Cortex of kidney (tissue), 1 donor: ENCODE measurements at places on chromosomes 7 and 10.

DNA sequence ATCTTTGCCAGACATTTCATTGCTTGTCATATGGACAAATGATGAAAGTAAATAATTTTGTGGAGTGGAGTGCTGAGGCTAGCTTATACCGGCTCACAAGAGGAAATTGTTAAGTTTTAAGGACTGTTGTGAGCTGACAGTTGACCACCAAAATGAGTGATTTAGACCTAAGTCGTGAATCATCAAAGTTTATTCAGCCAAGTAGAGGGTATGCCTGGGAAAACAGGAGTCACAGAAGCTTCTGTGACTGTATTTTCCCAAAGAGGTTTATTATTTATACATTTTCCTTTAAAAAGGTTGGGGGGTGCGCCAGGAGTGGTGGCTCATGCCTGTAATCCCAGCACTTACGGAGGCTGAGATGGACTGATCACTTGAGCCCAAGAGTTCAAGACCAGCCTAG is 21.8 kb downstream of the MRPS24 start:
- no peak for DNase-seq

DNA sequence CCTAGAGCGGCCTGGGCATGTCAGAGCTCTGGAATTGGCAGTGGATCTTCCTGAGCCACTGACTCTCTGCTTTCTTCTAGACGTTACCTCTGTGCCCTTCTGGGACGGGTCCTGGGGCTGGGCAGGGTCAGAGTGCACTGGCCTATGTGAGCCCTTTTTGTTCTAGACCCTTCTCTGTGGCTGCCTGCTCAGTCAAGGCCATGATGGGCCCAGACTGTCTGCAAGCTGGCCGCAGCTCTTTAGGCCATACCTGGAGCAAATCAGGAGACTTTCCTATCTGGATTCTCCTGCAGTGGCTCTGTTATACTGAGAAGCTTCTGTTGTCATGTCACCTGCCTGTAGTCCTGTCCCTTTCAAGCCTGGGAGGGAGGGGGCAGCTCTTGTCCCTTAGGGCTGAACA is 70.1 kb downstream of the ADCY1 start:
- DNase-seq, result no peak

GRCh38 chr7:48421357-48421756 is 250.1 kb downstream of the ABCA13 start:
- no peak for DNase-seq

DNA sequence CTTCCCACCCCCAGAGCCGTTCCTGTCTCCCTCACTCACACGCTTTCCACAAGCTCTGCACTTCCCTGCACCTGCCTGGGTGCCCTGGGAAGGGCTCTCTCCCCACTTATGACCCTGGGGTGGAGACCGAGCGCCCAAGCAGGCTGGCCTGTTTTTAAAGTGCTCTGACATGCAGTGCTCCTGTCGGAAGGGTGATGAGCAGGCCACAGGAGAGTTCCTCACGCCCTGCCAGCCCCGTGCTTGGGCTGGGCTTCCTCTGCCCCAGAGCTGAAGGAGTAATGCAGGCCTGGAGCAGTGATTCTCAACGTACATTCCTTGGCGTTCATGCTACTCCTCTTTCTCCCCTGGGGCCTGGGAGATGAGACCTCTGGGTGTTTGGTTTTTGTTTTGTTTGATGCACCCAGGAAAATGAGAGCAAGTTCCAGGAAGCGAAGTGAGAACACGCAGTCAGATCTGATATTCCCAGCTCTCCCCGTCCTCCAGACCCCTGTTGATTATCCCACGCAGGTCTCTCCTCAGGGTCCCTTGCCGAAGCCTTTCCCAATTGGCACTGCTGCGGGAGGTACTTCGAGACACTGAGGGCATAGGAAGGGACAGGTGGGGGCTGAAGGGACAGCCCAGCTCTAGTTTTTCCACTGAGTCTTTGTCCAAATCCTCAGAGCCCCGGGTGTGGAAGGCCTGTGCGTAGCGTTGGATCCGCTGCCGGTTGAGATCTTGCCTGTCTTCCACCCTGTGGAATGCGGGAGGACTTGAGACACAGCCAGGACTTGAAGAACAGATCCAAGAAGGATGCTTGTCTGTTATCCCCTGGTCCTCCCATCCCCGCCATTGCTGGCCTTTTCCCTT is 14.1 kb downstream of the TRPV6 start:
- no peak for DNase-seq

GRCh38 chr7:14837216-14837615 is 65.3 kb downstream of the DGKB start:
- DNase-seq, result no peak

GRCh38 chr7:44498230-44498954 is 7.9 kb upstream of the NUDCD3 start:
- no peak for DNase-seq

GRCh38 chr10:110203500-110204455 is 3.6 kb upstream of the MXI1 start:
- no peak for DNase-seq

DNA sequence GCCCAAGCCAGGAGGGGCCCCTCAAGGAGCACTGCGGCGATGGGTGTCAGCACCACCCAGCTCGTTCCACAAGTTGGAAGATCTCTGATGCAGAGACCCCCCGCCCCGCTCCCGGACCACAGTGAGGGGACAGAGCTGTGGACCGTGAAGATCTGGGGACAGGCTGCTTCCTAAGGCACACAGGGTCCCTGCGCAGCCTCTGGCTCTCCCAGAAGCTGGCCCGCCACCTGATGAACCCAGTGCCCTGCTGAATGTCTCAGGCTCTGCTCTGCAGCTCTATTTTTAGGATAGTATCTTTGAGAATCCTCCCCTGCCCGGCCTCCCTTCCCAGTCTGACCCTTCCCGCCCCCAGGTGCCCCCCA is 29.7 kb downstream of the GBX1 start:
- no peak for DNase-seq

DNA sequence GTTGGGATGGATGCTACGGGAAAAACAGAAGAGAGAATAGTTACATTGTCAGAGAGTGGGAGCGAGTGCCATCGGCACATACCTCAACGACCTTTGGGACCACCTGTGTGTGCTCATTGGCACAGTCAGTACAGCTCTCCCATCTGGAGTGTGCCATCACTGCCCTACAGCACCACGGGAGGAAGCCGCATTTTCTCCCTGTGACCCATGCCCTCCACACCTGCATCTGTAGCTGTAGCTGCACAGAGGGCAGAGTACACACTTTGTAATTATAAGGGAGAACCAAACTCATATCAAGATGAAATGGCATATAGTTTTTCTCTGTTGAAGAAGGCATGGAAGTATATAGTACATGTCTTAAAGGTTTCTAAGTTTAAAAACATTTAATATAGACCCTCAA is 207.4 kb downstream of the LHFPL3 start:
- no peak for DNase-seq

DNA sequence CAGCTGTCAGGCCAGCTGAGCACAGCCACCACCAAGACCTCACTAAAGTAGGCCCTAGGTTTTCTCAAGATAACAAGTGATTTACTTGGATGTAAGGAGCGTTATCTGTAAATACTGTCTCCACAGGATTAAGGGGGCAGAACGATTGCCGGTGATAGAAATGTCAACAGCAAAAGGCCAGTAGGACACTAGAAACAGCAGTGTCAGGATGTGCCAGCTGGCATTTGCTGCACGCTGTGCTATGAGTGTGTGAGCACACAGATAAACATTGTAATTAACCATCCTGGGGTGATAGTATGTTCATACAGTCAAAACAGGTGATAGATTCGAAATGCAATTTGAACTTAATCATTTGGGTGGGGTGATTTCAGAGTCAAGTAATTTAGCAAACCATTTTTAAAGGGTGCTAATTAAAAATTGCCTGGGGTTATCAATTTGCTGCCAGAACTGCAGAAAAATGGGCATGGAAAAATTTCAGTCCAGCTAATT is 36.3 kb upstream of the NOBOX start:
- DNase-seq, result no peak

DNA sequence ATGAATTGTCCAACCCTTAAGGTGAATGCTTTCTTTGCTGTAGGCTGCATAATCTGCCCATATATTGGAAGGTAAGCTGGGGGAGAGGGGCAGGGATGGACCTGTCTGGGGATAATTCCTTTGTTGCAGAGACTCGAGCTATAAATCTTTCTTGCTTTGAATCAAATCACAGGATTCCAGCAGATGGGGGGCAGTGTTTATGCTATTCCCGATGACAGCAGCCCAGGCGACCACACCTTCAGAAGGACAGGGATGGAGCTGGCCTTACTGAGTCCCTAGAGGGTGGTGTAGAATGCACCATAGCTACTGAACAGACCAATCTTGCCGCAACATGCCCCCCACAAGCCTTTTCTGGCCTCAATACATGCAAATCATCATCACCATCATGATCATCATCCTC is 2.5 kb downstream of the PODXL start:
- DNase-seq, result no peak

DNA sequence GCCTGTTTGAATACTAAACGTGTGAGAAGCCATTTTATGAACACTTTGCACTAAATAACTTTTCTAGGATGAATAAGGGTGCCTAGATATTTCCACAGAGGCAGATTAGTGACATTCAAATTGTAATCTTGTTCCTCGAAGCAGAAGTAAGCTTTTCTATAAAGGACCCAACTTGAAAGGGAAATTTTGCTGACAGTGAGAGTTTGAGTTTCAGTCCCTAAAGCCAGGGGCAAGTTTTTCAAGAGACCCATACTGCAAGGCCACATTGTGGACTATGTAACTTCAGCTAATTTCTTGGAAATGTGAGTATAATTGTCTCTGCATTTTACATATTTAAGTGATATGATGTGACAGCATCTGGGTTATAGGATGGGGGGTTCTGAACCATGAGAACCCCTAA is 387.2 kb upstream of the ETV1 start:
- no peak for DNase-seq

DNA sequence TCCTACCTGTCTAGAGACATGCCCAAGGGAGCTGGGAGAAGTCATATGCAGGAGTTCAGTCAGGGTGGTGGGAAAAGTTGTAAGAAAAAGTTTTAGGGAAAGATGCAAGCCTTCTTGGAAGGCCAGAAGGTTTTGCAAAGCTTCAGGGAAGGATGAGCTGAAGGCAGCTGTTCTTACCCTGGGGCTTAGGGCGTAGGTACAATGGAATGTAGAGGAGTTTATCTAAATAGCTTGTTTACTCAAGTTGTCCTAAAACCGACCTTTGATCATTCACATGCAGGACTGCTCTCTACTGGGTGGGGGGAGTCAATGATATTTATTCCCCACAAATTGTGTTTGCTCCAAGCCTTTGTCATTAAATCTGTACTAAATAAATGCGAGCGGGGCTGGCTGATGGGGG is 277.0 kb downstream of the CRPPA start:
- no peak for DNase-seq

DNA sequence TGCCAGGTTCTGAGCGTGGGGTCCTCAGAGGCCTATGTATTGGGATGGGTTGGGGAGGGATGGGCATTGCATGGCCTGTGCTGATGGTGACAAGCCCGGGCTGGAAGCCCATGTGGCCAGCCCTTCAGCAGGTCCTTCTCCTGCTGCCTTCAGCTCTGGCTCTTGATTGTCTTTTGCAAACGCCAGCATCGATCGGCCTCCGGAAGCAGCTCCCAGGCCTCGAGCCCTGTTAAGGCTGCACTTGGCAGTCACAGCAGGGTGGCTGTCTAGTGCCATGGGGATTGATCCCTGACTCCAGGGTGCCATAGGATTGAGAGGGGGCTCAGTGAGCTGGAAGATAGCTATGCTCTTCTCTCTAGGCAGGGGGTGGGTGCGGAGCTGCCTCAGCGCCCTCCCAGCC is 51.4 kb downstream of the CDH23 start:
- DNase-seq, result no peak

DNA sequence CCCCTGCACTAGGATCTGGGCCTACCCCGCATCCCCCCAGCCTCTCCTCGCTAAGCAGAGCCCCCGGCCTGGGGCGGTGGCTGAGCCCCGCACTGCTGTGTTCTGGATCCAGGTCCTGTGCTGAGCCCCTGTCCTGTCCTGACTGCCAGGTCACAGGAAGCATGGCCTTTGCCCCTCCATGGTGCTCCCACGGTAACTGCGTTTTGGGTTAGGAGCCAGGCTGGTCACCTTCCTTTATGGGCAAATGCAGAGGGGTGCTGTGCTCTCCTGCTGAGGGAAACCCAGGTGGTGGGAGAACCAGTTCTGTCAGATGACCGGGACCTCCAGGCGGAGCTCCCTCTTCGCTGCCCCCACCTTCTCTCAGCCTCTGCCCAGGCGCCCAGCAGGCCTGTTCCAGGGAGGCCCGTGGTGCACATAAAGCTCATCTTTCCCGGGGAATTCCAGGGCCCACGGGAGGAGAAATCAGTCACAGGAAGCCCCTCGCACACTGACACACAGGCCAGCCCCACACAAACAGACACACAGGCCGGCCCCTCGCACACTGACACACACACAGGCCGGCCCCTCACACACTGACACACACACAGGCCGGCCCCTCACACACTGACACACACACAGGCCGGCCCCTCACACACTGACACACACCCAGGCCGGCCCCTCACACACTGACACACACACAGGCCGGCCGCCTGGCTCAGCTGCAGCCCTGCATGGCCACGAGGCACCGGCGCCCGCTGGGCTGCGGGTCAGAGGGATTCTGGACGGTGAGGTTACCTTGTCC is 75.6 kb downstream of the CFAP46 start:
- DNase-seq, result no peak

DNA sequence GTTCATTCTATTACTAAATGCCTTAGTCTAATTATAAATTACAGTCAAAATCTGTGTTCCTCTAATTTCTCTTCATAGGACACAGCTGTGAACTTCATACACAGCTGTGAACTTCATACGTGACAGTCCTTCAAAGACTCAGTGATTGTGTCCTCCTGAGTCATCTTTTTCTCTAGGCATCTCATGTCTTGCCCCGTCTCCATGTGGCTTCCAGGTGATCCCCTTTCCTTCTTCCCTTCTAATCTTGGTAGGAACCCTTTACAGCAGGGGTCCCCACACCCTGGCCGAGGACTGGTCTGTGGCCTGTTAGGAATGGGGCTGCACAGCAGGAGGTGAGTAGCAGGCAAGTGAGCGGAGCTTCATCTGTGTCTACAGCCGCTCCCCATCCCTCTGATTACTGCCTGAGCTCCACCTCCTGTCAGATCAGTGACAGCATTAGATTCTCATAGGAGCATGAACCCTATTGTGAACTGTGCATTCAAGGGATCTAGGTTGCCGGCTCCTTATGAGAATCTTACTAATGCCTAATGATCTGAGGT is 14.0 kb upstream of the EIF5AL1 start:
- DNase-seq, result no peak

- no peak for DNase-seq
Measured at GRCh38 chr7:5528815-5529442, 105.3 kb upstream of the TNRC18 start.

- no peak for DNase-seq
Measured at GRCh38 chr10:2856598-2856997, 210.8 kb upstream of the PFKP start.

- DNase-seq, result no peak
Measured at GRCh38 chr7:21934808-21935207, 10.9 kb downstream of the CDCA7L start.

- DNase-seq, result no peak
Measured at GRCh38 chr10:95770084-95770720, 14.2 kb downstream of the ENTPD1 start.

DNA sequence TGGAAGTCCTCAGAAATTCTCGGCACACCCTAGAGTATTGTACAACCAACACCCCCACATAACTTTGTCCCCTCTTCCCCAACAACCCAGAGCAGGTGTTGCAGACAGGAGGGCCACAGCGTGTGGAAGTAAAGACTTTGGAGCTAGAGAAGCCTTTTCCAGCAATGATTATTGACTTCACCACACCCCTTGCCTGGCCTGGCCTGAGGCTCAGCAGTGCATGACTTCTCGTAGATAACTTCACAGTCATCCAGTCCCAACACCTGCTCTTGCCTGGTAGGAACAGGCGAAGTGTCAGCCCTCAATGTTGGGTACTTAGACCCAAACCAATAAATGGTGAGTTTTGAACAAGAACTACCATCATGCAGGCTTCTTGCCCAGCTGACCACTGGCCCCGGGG is 36.7 kb downstream of the GOT1 start:
- no peak for DNase-seq

GRCh38 chr7:133115596-133115995 is 33.7 kb upstream of the CHCHD3 start:
- no peak for DNase-seq
